ENCODE measurements at places on chromosomes 1 and 21. TPM values are rescaled to one million over a fixed set of nuclear protein-coding genes. Genes with fewer than 3 reads are reported as not detected.
A peak's percentile ranks its signal among the peaks of the same experiment; 100 is the strongest.

EPHA8 gene
- not detected for polyA plus RNA-seq

TUT4 gene
- polyA plus RNA-seq, result 13.3 TPM

SLC25A34 gene
- polyA plus RNA-seq, result 10.1 TPM

TTF2 gene
- polyA plus RNA-seq, result 7.3 TPM

EVA1C gene
- 5.8 TPM for polyA plus RNA-seq

ASCL5 gene
- not detected for polyA plus RNA-seq

MIXL1 gene
- polyA plus RNA-seq, result not detected

DNA sequence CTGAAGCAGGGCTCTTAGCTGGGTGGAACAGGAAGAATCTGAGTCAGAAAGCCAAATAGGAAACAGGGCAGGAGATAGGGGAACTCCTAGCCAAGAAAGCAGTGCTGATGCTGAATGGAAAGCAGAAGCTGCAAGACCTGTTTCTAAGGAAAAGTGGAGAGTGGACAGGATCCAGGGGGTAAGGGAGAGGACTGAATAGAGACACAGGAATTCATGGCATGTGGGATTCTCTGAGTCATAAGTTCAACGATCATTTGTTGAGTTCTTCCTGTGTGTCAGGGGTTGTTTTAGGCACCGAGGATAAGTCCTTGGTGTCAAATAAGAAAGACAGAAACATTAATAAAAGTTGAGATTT lies 153.8 kb upstream of the FGGY start:
- no peaks in the 10 kb centered on the region for H3K36me3 ChIP-seq
- peak overlapping the region; percentile 69 for H3K27ac ChIP-seq
- no peak overlapping the region for H3K4me3 ChIP-seq
- DNase-seq, result no peak
- H3K27me3 ChIP-seq, result no peaks in the 10 kb centered on the region

GRCh38 chr1:23122023-23122748 lies 46.5 kb downstream of the LUZP1 start:
- no peak overlapping the region for H3K4me3 ChIP-seq
- DNase-seq, result no peak
- H3K4me1 ChIP-seq, result peaks cover 11% of the 10 kb centered on the region
- H3K27ac ChIP-seq, result no peak overlapping the region
- H3K36me3 ChIP-seq, result no peaks in the 10 kb centered on the region

DNA sequence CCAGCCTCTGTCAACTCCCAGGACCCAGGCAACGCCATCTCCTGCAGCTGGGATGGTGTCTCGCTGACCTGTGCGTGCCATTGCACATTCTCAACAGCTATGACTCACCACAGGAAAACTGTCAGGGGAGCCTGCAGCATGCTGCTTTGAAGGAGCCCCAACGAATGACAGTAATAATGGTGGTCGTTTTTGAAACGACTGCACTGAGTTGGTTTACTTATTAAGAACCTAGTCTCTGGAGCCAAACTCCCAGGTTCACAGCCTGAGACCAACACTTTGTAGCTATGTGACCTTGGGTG lies 21.6 kb downstream of the TCEA3 start:
- H3K4me3 ChIP-seq, result no peak overlapping the region
- H3K4me1 ChIP-seq, result peaks cover 55% of the 10 kb centered on the region
- peak overlapping the region; percentile 75 for H3K27ac ChIP-seq

DNA sequence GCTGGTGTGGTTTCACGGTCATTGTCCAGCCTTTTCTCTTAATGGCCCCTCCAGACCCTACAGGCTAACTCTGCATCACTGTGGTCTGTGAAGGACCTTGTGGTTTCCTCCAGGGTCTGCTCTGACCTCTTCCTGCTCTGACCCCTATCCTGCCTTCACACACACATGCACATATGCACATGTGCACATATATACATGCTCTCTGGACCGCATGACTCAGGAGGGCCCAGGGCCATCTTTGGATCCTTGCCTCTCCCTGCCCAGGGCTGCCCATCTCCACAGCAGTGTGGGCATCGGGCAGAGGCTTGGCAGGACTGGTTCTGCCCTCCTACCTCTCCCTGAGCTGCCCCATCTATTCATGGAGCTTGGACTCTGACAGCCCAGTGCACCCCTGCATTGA lies 510.9 kb downstream of the PTPRU start:
- H3K27ac ChIP-seq, result no peak overlapping the region
- H3K4me1 ChIP-seq, result no peaks in the 10 kb centered on the region
- H3K27me3 ChIP-seq, result peaks cover 4% of the 10 kb centered on the region
- no peak for DNase-seq
- no peak overlapping the region for H3K4me3 ChIP-seq

DNA sequence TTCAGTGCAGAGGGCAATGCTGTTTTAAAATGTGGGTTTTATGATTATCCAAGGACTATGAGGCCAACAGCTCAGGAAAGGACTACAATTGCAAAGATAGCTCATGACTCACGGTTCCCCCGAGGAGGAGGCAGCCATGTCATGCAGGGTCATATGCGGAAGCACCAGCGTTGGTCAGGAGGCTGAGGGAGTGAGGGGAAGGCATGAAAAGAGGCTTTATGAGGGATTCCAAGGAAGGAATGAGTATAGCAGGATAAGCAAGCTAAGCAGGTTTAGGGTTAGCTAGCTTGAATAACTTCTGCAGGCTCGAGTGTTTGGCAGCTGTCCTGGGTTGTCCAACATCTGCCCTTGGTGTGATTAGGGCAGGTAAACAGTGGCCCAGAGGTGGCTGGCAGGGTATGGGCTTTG lies 495.1 kb downstream of the SETD4 start:
- peak; percentile 52 for DNase-seq
- no peaks in the 10 kb centered on the region for H3K4me1 ChIP-seq
- H3K4me3 ChIP-seq, result no peak overlapping the region

DNA sequence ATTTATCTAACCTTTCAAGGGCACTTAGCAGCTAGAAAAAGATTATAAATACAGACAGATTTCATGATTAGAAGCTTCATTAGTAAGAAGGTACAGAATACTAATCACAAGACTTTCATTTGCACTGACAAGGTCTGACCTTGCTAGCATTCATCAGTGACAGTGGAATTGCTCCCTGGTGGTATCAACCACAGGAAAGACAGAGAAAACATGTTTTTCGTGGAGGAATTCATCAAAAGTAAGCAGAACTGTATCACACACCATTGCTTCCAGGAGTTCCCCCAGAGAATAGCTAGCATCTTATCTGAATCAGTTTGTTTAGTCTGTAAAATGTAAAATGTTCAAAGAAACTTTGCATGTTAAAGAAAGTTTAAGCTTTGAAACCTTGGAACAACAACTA lies 20.6 kb upstream of the CRB1 start:
- DNase-seq, result no peak
- no peaks in the 10 kb centered on the region for H3K36me3 ChIP-seq
- no peaks in the 10 kb centered on the region for H3K4me1 ChIP-seq

- DNase-seq, result no peak
- H3K4me1 ChIP-seq, result no peaks in the 10 kb centered on the region
- no peaks in the 10 kb centered on the region for H3K36me3 ChIP-seq
- H3K4me3 ChIP-seq, result no peak overlapping the region
- no peaks in the 10 kb centered on the region for H3K27me3 ChIP-seq
- H3K27ac ChIP-seq, result no peak overlapping the region
Measured at GRCh38 chr1:215507119-215507518, 60.0 kb upstream of the KCTD3 start.

- H3K27me3 ChIP-seq, result no peaks in the 10 kb centered on the region
- H3K4me3 ChIP-seq, result no peak overlapping the region
- no peak for DNase-seq
Measured at GRCh38 chr1:87869567-87869966, 540.9 kb downstream of the LMO4 start.

DNA sequence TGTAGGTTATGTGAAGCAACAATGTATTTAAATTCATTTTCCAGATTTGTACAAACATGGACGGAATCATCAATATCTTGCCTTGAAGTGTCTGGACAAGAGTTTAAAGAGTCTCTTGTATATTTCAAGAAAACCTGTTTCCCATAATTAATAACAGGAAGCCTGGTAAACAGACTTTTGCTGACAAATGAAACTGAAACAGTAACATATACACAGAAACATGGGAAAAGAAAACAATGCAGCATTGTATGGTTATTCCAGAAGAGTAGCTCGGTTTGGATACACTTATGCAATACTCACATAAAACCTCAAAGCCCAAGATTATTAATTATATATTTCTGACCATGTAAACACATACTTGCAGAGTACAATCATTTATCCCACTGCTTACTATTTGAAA lies 265.5 kb downstream of the PTPRC start:
- no peak overlapping the region for H3K4me3 ChIP-seq
- DNase-seq, result no peak
- no peaks in the 10 kb centered on the region for H3K27me3 ChIP-seq
- H3K27ac ChIP-seq, result no peak overlapping the region

DNA sequence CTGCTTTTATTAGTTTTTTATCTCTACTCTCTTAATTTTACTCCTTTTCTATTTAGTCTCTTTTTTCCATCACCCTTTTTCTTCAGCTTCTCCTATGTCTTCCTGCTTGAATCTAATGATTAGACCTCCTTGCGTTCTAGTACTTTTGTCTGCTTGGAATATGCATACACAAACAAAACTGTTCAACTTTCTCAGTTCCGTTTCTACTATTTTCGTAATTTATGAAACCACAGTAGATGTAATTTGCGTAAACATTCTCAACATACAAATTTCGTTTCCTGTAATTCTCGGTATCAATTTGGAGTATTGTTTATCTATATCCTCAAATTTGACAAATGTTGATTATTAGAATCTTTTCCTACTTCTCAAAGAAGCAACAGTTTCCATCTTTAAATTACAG lies 772.5 kb downstream of the USP25 start:
- no peaks in the 10 kb centered on the region for H3K27me3 ChIP-seq
- H3K27ac ChIP-seq, result no peak overlapping the region
- no peak for DNase-seq
- no peaks in the 10 kb centered on the region for H3K36me3 ChIP-seq
- H3K4me1 ChIP-seq, result no peaks in the 10 kb centered on the region

- H3K4me3 ChIP-seq, result no peak overlapping the region
- no peak for DNase-seq
- H3K4me1 ChIP-seq, result no peaks in the 10 kb centered on the region
- no peaks in the 10 kb centered on the region for H3K36me3 ChIP-seq
Measured at GRCh38 chr1:29856340-29857114, 620.2 kb downstream of the PTPRU start.

DNA sequence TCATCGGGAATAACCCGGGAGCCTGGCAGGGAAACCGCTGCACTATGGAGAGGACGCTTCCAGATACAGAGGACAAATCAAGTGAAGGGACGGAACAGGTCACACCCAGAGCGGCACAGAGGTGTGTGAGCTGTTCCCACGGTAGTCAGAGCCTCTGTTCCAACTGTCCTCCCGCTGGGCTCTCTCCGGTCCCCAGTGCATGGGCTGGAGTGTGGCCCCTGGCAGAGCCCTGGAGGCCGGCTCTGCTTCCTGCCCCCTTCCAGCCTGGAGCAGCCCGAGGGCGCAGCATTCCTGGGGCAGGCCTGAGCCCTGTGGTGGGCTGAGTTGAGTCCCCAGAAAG lies 11.9 kb upstream of the ZBTB21 start:
- no peaks in the 10 kb centered on the region for H3K4me1 ChIP-seq
- no peaks in the 10 kb centered on the region for H3K36me3 ChIP-seq
- no peak overlapping the region for H3K27ac ChIP-seq
- H3K27me3 ChIP-seq, result peaks cover 7% of the 10 kb centered on the region
- DNase-seq, result no peak

DNA sequence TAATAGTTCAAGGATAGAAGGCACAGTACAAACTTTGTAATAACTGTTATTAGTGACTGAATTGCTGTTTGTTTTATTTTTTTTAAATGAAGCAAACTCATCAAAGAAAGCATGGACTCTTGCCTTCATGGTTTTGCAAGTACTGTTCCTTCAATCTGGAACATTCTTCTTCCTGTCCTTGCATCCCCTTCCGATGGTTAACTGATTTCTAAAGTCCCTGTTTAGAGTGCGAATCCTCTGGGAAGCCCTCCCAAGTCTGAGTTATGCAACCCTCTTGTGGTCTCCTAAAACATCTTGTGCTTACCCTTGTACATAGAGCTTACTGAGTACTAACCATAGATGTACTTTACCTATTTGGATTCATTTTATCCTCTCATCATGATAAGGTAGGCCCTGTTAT lies 52.2 kb upstream of the GCLM start:
- no peak overlapping the region for H3K4me3 ChIP-seq
- no peaks in the 10 kb centered on the region for H3K36me3 ChIP-seq
- no peak overlapping the region for H3K27ac ChIP-seq
- peaks cover 5% of the 10 kb centered on the region for H3K4me1 ChIP-seq
- no peaks in the 10 kb centered on the region for H3K27me3 ChIP-seq

GRCh38 chr1:208279826-208280588 lies 35.8 kb upstream of the PLXNA2 start:
- H3K36me3 ChIP-seq, result no peaks in the 10 kb centered on the region
- no peak overlapping the region for H3K27ac ChIP-seq
- no peak overlapping the region for H3K4me3 ChIP-seq
- no peak for DNase-seq
- H3K4me1 ChIP-seq, result no peaks in the 10 kb centered on the region
- no peaks in the 10 kb centered on the region for H3K27me3 ChIP-seq

DNA sequence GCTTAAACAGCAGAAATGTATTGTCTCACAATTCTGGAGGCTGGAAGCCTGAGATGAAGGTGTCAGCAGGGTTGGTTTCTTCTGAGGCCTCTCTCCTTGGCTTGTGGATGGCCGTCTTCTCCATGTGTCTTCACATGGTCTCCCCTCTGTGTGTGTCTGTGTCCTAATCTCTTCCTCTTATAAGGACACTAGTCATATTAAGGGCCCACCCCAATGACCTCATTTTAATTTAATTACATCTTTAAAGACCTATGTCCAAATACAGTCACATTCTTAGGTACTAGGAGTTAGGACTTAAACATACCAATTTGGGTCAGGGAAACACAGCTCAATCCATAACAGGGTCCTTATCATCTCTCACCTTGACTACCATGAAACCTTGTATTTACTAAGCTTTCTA lies 14.8 kb upstream of the OLIG2 start:
- no peaks in the 10 kb centered on the region for H3K36me3 ChIP-seq
- no peak for DNase-seq
- no peaks in the 10 kb centered on the region for H3K4me1 ChIP-seq
- H3K4me3 ChIP-seq, result no peak overlapping the region

DNA sequence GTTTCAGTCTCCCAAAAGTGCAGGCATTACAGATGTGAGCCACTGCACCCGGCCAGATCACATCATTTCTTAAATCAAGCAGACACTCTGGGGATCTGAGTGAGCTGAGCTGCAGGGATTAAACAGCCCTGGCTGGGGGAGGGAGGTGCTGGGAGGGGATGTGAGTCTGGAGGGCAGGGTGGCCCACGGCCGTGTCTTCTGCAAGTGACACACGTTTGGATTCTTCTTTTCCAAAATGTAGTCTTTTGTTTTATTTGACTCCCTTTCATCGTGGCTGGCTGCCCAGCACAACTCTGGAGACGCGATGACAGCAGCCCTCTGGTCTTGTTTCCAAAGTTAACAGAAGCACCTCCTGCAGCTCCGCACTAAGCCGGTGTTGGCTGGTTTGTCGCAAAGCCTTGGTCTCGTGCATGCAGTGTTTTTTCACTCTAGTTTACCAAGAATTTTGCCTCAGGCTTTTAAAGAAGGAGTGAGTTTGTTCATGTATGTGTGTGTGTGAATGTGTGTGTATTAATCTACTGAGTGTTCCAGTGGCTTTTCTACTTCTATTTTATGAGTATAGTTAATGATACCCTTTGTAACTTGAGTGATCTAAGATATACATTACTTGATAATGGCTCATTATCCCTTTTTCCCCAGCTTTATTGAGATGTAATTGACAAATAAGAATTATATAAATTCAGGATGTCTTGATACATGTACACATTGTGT lies 2.8 kb upstream of the KRTAP10-5 start:
- DNase-seq, result no peak
- H3K27ac ChIP-seq, result no peak overlapping the region
- no peak overlapping the region for H3K4me3 ChIP-seq

Data from psoas muscle (tissue), 8 donors.